ENCODE measurements at places on chromosomes 13 and 19. TPM values are rescaled to one million over a fixed set of nuclear protein-coding genes. Genes with fewer than 3 reads are reported as not detected.

DNA sequence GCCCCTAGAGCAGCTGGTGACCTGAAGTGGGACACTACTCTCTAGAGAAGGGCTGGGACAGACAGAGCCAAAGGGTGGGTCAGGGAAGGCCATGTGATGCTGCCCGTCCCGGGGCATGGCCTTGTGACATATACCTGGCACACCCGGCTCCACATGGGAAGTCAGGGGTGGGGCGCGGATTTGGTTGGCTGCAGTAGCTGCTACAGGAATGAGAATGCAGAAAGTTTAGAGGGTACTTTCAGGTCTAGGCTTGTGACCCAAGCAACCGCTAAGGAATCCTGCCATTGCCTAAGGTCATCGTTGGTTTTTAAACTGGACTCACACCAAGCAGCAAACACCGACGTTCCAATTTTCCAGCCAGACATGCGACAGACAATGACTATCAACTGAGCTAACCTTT lies 25.9 kb downstream of the RCBTB2 start:
- no peak for DNase-seq

The TEX26 gene
- polyA plus RNA-seq, result not detected

GRCh38 chr13:46160471-46161066 lies 21.4 kb downstream of the LCP1 start:
- peak; percentile 56 for DNase-seq

GRCh38 chr13:33548069-33548468 lies 262.5 kb upstream of the STARD13 start:
- no peak for DNase-seq
